HCEC 1CT (cell line): ENCODE measurements at places on chromosomes 16 and 17.

GRCh38 chr17:17603178-17603894 is 11.8 kb upstream of the PEMT start:
- DNase-seq = no peak

DNA sequence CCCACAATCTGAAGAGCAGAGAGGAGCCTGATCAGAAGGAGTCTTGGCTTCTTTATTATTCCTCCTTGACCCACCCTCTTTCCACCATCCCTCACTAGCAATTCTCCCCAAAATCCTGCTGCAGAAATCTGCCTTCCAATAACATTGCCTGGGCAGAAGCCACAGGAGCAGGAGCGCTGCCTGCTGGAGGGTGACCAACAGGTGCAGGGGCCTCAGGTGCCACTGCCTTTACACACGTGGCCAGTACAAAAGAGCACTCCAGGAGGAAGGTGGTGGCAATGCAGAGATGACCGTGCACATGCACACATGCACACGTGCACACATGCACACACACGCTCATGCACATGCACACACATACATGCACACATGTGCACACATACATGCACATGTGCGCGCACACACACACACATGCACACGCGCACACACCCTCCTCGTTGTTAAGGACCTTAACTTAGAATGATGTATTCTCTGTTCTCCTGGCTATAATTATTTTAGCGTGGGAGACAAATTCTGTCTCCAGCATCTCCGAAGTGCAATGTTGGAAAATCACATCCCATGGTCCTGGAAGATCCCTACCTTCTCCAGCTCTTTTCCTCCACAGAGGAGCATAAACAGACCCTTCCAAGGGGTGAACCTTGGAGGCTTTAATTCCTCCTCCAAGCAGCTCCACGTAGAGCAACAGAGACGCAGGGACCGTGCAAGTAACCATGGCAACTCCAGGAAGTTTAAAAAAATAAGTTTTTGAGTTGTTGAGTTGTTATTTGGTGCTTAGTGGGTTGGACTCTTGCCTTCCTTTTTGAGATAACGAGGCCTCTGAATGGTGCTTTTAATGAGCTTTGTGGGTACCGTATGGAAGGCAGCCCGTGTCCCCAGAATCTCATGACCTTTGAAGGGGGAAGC is 12.6 kb downstream of the RBFOX3 start:
- DNase-seq = no peak

- no peak for DNase-seq
Observed at GRCh38 chr16:29974291-29975133, 844 bp downstream of the TAOK2 start.

DNA sequence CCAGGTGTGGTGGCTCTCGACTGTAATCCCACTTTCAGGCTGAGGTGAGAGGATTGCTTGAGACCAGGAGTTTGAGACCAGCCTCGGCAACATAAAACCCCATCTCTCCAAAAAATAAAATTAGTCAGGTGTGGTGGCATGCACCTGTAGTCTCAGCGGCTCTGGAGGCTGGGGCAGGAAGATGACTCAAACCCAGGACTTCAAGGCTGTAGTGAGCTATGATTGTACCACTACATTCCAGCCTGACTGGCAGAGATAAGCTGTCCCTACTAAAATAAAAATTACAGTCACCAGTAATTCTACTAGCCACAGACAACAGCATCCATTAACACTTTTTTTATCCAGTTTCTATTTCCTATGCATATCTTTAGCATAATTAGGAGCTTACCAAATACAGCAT is 176.3 kb downstream of the CPPED1 start:
- no peak for DNase-seq

DNA sequence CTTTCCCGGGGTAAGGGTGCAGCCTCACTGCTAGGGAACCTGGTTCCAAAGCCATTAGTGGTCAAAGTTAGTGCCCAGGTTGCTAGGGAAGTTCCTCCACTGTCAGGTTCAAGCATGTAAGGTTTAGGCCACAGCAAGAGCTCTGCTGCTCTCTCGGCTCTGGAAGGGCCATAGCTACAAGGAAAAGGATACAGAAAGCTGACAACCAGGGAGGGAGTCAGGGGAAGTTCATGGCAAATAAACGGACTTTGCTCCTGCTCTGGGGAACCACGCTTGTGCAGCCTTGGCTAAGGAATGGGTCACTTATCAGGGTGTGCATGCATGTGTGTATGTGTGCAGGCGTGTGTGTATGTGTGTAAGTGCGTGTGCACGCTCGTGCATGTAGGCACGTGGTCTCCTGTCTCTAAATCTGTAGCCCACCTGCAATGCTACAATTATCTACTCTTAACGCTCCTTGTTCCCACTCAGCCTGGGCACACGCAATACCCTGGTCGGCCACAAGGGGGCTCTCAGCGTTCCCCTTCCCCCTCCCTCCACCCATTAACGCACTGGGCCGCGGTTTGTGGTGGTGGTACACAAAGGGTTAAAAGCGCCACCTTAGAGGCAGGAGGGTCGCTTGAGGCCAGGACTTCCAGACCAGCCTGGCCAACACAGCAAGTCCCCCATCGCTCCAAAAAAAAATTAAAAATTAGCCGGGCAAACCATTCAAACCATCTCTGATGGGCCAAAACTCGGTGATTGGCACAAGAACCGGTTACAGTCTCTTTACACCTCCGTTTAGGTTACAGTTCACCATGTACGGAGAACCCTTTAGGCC is 48.4 kb upstream of the KDM8 start:
- peak; percentile 7 for DNase-seq

GRCh38 chr17:71071837-71072236 is 902.5 kb downstream of the KCNJ2 start:
- peak; percentile 98 for DNase-seq

DNA sequence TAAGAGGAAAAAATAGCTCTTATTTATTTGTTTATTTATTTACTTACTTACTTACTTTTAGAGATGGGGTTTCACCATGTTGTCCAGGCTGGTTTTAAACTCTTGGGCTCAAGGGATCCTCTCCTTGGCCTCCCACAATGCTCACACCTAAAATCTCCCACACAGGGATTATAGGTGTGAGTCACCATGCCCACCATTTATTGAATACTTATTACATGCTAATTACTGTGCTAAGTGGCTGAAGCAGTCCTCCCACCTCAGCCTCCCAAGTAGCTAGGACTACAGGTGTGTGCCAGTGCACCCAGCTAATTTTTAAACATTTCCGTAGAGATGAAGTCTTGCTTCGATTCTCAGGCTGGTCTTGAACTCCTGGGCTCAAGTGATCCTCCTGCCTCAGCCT is 11.0 kb upstream of the ITGB3 start:
- DNase-seq = no peak

DNA sequence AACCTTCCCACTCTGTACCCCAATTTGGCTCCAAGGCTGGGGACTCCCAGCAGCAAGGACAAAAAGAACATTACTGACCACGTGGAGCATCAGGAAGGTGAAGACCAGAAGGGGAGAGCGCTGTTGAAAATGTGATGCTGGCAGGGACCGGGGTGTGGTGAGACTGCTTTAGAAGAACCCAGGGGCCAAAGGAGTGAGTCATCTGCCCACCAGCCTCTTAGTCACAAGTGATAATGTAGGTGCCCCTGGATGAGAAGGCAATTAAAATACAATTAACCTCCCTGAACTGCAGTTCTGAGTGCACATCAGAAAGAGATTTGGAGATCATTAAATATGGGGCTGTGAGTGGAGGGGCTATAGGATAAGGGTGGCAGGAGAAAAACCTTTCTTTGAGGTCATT is 366.6 kb upstream of the CCL2 start:
- DNase-seq = no peak
